ENCODE measurements at places on chromosomes 16 and 17.

GRCh38 chr16:20369452-20370054, 17.0 kb upstream of the UMOD start:
- no peak for DNase-seq

GRCh38 chr17:74267987-74268499, 6.0 kb upstream of the DNAI2 start:
- no peak for DNase-seq

DNA sequence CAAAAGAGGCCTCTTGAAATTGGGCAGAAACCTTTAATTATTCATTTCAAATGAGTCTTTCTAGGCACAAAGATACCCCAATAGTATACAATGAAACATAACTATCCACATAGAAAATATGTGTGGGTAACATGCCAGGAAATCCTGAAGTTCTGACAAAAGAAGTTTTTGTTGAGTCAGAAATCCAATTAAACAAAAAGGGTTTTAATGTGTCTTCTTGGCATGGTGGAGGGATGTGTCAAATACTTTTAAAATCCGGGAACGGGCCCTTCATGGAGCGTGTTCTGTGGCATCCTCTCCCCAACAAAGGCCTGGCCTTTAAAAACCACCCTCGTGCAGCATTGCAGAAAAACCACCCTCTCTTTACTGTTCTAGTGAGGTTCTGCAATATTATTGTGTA, 14.2 kb downstream of the CDRT4 start:
- DNase-seq: no peak

- no peak for DNase-seq
Measured at GRCh38 chr17:17019430-17019762, 22.9 kb upstream of the MPRIP start.

DNA sequence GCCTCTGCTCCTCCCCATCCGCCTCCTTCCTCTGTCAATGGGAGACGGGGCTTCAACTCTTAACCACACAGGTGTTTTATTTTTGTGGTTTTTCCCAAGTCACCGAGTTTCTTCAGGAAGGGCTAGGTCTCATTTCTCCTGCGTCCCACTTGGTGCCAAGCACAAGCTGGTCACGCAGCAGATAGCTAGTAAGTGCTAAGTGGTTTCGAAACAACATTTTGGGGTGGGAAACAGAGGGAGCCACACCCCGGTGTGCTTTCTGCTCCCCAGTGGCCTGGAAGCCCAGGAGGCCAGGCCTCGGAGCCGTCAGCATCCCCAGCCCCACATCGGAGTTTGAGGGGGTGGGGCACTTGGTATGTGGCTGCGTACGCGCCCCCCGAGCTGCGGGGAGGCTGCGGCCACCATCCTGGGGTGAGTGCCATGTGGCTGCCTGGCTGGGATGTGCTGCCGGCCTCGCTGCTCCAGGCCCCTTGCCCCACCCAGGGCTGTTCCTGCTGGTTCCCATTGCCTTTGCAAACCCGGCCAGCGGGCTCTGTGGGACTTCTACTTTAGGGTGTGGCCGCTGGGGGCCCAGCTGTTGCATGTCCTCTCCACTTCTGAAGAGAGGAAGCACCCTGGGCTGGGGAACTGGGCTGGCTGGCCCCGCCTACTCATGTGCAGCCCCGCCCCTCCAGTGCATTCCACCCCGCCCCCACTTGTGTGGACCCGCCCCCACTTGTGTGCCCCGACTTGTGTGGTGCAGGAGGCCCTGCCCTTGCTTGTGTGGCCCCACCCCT, 55.6 kb downstream of the BAIAP2 start:
- peak; percentile 70 for DNase-seq

GRCh38 chr16:79429381-79430190, 171.0 kb downstream of the MAF start:
- no peak for DNase-seq

- no peak for DNase-seq
Measured at GRCh38 chr17:59108400-59109102, 1.9 kb upstream of the TRIM37 start.

DNA sequence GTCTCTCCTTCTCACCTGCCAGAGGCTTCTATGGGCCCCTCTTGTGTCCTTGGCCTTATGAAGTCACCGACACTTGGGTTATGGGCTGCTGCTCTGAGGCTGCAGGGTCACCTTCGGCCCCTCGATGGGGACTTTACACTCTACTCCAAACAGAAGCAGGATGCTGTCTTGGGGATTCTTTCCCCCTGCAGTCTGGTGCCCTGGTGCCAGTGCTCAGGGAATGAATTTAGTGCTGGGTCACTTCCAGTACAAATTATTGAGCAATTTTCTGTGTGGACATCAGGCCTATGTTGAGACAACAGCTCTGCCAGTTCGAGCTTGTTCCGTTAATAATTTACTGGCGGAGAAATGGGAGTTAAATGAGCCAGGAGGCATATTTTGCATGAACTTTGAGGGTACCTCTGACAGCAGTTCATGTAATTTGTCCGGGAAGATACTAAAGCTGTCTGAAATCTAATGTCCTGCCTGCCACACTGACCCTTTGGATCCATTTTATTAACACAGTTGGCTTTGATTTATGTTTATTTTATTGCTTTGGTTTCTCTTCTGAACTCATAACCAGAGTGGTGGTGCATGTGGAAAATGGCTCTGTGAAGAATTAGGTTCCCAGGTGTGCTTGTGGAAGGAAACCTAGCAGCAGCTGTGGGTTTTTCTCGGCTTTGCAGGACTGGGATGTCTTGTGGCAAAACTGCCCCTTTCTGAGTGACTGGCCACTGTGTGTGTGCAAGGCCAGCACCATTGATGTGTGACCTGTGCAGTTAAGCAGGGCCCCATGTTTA, 34.1 kb upstream of the DHX8 start:
- DNase-seq: no peak

GRCh38 chr17:61593426-61593825, 2.4 kb upstream of the NACA2 start:
- no peak for DNase-seq

DNA sequence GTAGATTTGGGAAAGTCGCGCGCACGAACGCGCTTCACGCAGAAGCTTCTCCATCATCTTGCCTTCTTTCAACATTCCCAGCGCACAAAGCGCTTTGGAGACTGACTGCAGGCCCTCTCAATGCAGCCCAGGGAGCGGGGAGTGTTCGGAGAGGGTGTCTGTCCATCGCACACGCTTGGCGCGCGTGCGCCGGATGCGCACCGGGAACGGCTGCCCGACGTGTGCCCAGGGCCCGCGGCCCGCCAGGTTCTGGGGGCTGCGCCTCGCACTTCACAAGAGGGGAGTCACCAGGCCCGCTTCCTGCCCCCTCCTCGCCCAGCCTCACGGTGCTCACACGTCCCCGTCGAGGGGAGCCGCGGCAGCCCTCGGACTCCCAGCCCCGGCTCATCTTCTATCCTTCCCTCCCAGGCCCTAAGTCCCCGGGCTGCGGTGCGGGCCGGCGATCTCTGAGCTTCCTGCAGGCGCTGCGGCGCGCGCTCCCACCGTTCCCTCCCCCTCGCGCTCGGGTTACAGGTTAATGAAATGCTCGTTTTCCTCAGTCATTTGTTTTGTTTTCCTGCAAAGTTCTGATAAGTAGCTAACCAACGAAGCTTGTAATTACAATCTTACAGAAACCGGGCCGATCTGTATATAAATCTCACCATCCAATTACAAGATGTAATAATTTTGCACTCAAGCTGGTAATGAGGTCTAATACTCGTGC, 2.8 kb upstream of the IRX3 start:
- no peak for DNase-seq

DNA sequence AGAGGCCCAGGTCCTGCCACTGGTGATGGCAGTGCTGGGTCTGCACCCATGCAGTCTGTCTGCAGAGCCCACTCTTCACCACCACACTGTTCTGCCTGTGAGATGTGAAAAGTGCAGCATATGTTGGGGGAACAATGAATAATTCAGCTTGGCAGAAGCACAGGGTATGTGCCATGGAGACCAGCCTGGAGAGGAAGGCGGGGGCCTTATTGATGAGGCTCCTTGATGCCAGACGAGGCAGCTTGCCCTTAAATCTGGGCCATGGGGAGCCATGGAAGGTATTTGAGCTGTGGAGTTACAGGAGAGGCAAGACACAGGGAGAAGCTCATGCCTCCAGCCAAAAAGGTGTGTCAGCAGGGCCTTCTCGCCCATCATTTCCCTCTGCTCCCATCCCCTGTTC, 124.7 kb downstream of the C16orf78 start:
- no peak for DNase-seq

DNA sequence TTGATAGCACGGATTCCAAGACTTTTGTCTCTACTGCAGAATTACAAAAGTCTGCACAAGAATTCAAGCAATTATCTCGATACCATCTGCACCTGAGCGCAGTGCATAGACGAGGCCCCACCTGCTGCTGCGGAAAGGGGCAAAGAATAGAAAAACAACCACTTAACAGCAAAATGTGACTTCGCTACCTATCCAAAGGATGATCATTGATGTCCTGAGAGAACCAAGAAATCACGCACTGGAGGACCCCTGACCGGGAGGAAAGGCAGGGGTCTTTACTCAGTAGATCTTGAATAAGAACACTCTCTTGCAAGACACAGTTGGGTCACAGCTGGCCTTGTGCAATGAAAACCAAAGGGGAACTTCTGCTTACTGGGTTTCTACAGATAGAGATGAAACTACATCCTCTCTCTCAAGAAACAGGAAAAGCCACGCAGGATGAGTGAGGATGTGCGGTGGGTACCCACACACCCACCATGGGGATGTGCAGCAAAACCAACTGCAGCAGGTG, 147.4 kb upstream of the RPH3AL start:
- no peak for DNase-seq

- DNase-seq: no peak
Measured at GRCh38 chr17:61064087-61064951, 335.3 kb upstream of the TBX2 start.

GRCh38 chr17:13337864-13338371, 263.8 kb downstream of the HS3ST3A1 start:
- no peak for DNase-seq

- no peak for DNase-seq
Measured at GRCh38 chr17:56902348-56902747, 11.5 kb downstream of the TRIM25 start.

GRCh38 chr17:39244600-39245570, 19.1 kb upstream of the STAC2 start:
- DNase-seq: peak; percentile 86

- no peak for DNase-seq
Measured at GRCh38 chr17:31692632-31693031, 166.4 kb downstream of the COPRS start.

- DNase-seq: peak; percentile 62
Measured at GRCh38 chr17:8326511-8327302, 12.9 kb upstream of the ODF4 start.

DNA sequence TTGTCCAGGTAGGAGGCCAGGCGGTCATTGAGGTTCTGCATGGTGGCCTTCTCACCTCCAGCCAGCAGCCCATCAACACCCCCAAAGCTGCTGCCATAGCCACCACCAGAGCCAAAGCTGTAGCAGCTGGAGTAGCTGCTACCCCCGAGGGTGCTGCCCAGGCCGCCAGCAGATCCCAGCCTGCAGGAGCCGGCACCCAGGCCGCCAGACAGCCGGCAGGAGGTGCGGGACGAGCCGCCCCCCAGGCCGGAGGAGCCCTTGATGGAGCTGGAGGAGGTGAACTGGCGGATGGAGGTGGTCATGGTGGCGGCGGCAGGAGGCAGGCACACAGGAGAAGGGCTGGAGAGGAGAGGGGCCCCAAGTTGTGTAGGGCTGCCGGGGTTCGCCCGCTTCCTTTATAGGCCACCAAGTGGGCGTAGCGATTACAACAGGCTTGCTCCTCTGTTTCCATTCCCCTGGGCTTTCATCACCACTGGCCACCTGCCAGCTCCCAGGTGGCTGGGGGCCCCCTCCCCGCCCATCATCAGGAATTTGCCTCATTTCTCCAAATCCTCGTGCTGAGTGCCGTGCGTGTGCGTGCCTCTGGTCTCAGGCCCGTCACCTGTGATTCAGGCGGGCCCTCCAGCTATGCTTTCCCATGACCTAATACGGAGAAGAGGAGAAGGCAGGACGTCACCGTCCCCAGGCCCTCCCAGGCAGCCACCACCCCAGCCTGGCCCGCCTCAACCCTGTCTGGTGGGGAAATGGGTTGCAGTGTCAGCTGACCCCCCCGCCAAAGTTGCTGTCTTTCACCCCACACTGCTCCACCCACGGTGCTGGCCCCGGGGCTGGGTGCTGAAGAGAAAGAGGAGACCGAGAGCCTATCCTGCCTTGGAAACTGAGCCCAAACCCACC, at the start of gene KRT17:
Gene KRT17 (minus strand): TSS at position 368 of the 894 bp plus-strand sequence. CDS start 66 bp downstream, at position 302.
- DNase-seq: no peak

DNA sequence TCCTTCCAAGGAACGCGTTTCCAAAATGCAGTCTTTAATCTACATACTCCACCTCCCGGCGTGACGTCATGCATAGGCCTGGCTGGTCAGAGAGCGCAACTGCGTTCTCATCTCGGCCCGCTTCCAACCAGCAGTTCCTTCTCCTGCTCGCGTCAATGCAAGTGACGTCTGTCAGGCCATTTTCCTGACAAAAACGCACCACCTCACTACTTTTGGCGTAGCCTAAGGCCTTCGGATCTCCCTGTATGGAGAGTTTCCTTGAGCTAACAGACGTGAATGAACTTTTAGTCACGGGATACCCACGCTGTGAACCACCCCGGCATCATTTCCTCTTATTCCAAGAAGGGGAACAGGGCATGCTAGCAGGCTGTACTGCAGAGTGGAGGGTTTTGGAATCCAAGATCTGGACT, 25.0 kb downstream of the TEX14 start:
- DNase-seq: peak; percentile 77

- peak; percentile 97 for DNase-seq
Measured at GRCh38 chr16:19521471-19522396, at the start of gene GDE1. Gene GDE1, minus strand, starts transcription at chr16:19522098. Its CDS starts 134 bp downstream, at chr16:19521964.

GRCh38 chr17:72411124-72411563, 290.3 kb downstream of the SOX9 start:
- no peak for DNase-seq

GRCh38 chr16:86219655-86220445, 290.5 kb upstream of the FOXF1 start:
- no peak for DNase-seq

- no peak for DNase-seq
Measured at GRCh38 chr16:27685807-27686206, 135.9 kb downstream of the KATNIP start.

DNA sequence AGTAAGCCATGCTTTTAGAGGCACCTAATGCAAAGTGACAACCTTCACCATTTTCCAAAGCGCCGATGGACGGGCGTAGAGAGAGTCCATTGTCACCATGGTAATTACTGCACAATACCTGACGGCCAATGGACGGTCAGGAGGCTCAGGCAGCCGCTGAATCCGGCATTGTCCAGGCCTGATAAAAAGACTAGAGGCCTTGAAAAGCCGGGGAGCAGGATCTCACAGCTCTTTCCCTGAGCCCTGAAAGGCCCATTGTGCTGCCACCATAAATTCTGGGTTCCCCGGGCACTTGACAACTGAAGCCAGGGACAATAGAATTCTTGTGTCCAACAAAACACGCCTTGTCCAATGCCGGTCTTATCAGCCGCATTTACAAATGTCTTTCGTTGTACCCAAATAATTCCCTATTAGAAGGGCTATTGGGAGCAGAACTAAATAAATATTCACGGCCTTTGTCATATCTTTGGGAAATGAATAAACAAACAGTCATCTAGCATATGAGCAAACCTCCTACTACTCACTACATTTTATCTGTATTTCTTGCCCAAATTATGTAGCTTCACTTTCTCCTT, 62.4 kb downstream of the CDH11 start:
- no peak for DNase-seq

- peak; percentile 13 for DNase-seq
Measured at GRCh38 chr16:85386467-85387170, 226.5 kb upstream of the GSE1 start.

All from left cardiac atrium (tissue), 4 donors.